ENCODE measurements at places on chromosomes 11 and 22.

- H3K4me1 ChIP-seq = peaks cover 3% of the 10 kb centered on the region
- H3K4me3 ChIP-seq = no peak overlapping the region
- DNase-seq = no peak
- H3K27me3 ChIP-seq = peaks cover 48% of the 10 kb centered on the region
Observed at GRCh38 chr11:120141113-120141767, 3.3 kb upstream of the TRIM29 start.

GRCh38 chr11:31805037-31805628, 6.0 kb downstream of the PAX6 start:
- peaks cover 18% of the 10 kb centered on the region for H3K4me1 ChIP-seq
- H3K4me3 ChIP-seq = peak overlapping the region; percentile 55
- H3K27me3 ChIP-seq = peaks cover 78% of the 10 kb centered on the region
- no peak for DNase-seq
- H3K27ac ChIP-seq = peak overlapping the region; percentile 83

DNA sequence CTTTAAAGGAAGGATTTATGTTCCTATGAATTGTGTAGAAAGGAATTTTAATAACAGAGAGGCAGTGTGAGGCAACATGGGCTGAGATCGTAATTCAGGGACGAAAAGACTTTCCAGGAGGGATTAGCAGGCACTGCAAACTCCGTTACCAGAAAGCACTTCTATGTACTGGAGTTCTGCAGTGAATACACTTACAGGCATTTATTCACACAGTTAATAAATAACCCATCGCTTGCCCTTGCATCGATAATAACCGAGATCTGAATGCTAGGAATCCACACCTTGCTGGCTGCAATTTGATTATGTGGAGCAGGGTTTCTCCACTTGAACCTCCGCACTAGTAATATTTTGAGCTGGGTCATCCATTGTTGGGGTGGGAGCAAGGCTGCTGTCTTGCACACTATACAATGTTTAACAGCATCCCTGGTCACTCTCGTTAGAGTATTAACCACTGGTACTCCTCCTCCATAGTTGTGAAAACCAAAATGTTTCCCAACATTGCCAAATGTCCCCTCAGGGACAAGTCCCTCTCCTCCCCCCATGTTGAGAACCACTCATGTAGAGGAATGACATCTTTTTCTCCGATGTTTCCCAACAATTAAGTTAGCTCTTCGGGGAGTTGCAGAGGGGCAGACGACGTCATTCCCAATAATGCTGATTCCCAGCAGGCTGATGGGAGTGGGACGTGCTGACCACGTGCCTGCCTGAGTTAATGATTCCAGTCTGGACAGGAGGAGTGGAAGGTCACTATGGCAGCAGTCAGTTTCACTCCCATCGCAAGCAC, 99.5 kb downstream of the SNX19 start:
- H3K4me3 ChIP-seq = no peak overlapping the region
- H3K27me3 ChIP-seq = peaks cover 71% of the 10 kb centered on the region

- H3K4me1 ChIP-seq = peaks cover 31% of the 10 kb centered on the region
- peak overlapping the region; percentile 97 for H3K27ac ChIP-seq
- H3K27me3 ChIP-seq = peaks cover 9% of the 10 kb centered on the region
Observed at GRCh38 chr11:33774736-33775466, 581 bp upstream of the FBXO3 start.

DNA sequence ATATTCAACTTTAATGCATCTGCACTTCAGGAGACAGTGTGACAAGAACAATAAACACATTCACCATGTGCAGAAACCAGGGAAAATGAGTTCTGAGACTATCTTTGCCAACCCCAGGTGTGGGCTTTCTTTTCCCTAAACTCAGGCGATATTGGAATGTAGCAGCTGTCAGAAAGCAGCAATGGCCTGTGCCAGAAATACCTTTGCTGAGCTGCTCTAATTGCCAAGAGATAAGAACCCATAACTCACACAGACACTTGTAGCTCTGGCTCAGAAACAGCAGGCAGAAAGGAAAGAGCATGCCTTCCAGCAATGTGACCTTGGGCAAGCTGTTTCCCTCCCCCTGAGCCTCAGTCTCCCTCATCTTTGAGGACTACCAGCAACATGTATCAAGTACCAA, 77.6 kb downstream of the PLEKHA7 start:
- H3K4me3 ChIP-seq = no peak overlapping the region
- no peaks in the 10 kb centered on the region for H3K36me3 ChIP-seq
- H3K27ac ChIP-seq = no peak overlapping the region
- DNase-seq = no peak
